ENCODE measurements at places on chromosomes 5 and 9.

DNA sequence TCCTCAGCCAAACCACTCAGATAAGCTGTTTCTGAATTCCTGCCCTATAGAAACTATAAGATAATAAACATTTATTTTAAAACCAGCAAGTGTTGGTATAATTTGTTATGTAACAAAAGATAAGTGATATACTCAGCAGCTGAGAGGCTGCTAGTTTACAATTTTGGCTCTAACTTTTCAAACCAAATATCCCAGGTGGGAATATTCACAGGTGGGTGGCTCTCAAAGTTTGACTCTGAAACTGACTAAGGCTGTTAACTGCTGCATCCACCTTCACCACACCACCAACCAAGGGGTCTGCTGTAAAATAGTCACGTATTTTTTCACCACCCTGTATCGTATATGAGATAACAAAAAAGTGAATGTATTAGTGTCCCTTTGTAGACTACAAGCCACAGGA, 9.7 kb upstream of the ZNF366 start:
- DNase-seq, result no peak

DNA sequence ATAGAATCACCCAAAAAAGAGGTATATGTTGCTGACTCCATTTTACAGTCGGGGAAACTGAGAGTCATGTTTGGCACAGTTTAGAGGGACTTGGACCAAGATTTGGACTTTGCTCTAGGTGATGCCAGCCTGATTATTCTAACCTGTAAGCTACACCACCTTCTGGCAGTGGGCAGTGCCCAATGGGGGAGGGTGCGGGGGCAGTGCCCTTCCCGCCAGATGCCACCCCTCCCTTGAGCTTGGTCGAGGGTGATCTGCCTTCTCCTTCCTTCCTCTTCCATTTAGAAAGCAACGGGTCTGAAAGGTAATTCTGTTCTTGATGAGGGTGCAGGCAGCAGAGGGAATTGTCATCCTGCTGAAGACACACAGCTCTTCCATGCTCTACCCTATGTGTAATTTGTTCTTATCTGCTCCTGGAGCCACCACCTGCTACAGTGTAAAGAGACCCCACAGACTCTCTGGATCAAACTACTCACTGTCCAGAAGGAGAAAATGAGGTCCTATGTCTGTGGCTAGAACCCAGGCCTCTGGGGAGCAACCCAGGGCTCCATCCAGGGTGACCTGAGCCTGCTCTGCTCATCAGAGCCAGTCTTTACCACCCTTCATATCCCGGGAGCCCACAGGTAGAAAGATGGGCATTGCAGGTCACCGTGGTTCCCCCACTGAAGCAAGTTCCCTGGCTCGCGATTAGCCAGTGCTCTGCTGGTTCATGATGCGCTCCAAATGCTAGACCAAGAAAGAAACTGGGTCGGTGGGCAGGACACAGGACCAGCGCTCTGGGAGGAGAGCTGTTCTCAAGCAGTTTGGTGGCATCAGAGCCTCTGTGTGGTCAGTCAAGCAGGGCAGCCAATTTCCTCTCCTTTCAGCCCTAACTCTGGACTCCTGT, 156.2 kb downstream of the RGS3 start:
- DNase-seq, result peak; percentile 38

DNA sequence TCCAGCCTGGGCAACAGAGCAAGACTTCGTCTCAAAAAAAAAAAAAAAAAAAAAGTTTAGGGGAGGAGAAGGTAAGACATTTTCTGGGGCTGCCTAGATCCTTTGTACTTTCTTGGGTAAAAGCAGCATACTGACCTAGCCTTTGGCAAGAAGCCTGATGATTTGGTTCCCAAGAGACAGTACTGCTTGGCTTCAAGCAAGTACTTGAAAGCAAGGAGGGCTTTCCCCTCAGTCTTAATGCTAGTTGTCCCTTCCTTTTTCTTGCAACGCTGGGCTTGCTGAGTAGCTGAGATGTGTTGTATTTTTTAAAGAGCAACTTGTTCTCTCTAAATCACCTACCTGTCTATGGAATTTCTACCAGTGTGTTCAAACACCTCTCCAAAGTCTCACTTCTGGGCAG, 76.2 kb downstream of the INSYN2B start:
- peak; percentile 54 for DNase-seq

DNA sequence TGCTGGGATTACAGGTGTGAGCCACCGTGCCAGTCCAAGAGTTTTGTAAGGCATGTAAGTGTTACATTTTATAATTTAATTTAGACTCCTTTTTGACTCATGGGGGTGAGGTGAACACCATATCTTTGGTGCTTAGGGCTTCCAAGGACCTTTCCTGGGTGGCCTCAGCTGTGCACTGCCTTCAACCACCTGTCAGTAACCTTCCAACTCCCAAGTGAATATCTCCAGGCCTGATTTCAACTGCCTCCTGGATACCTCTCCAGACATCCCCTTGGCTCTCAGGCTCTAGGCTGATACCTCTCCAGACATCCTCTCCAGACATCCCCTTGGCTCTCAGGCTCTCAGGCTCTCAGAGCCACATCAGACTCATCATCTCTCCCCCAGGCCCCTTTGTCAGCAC, 30.9 kb upstream of the TTLL11 start:
- DNase-seq, result no peak

- DNase-seq, result peak; percentile 38
Measured at GRCh38 chr9:99140685-99141314, 35.9 kb downstream of the TGFBR1 start.

- no peak for DNase-seq
Measured at GRCh38 chr5:30768056-30768690, 425.3 kb upstream of the CDH6 start.

DNA sequence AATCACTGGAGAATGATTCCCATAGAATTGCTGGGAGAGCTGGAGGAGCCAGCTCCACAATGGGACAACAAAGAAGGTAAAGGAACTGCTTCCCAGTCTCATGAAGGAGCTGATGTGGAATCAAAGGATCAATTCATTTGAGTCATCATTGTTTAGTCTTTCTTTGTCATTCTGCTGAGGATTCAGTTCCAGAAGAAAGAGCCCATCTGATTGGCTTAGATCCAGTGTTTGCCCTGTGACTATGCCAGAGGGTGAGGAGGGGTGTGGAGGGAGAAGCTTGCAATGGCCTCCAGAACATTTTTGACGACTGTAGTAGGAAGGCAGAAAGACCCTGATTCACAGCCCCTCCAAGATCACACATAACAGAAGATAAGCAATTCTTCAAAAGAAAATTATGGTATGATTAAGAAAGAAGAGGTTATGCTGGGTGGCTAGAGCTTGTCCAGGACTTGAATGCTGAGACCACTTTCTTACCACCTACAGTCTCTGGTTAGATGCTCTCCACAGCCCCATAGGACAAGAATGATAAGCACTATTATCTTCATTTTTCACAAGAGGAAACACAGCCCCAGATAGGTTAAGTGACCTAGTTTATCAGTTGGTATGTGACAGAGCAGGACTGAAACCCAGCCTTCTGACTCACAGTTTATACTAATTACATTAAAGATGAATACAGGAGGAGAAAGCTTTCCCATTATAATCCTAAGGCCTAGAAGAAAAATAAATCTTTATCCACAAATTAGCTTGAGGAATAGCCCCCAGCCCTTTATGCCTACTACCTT, 363.1 kb downstream of the PRELID2 start:
- no peak for DNase-seq

DNA sequence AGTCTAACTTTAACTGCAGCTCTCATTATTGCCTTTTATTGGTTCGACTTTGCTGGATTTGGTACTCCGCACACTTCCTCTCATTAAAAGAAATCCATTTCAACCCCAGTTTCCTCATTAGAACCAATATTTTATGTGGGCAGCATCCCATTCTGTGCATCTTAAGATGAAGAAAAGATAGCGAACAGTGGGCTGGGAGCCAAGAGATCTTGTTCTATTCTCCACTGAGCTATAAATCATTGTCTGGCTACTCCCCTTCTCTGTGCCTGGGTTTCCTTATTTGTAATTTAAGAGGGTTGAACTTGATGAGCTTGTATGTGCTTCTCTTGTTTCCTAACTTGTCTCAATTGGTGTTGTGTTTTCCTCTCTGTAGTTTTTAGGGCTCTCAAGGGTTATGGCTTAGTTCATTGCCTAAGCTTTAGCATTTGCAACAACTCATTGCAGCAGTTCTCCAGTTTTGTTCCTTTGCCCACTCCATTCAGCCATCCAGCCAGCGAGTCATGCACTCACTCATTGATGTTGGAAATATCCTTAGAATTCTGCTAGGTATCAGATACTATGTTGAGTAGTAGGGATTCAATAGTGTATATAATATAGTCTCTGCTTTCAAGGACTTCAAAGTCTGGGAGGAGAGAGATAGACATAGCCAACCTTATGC, 273.3 kb upstream of the TNC start:
- DNase-seq, result no peak

DNA sequence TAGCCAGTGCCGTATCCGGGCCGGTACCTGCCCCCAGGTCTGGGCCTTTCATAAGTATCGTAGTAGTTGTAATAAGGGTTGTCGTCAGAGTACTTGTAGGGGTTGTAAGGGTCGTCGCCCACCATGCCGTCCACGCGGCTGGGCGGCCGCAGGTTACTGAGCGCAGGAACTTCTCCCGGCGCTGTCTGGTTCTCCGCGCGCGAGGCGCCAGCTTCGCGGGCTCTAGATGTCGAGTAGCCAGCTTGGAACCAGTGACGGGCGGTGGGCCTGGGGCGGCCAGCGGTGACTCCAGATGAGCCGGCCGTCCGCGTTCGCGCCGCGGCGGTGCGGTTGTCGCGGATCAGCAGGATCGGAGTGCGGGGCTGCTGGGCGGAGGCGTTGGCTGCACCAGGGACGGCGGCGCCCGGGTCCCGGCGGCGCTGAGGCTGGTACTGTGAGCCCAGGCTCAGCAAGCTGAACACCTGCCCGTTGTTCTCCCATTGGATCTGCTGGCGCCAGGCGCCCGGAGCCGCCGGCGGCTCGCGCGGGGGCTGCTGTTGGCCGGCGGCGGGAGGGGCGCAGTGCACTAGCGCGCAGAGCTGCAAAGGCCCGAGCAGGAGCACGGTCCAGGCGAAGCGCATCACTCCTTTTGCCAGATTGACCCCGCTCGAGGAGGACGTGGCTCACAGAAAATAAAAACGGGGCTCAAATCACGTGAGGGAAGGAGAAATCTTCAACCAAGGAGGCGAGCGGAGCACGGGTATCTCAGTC, 518 bp downstream of the LOX start:
- peak; percentile 35 for DNase-seq

DNA sequence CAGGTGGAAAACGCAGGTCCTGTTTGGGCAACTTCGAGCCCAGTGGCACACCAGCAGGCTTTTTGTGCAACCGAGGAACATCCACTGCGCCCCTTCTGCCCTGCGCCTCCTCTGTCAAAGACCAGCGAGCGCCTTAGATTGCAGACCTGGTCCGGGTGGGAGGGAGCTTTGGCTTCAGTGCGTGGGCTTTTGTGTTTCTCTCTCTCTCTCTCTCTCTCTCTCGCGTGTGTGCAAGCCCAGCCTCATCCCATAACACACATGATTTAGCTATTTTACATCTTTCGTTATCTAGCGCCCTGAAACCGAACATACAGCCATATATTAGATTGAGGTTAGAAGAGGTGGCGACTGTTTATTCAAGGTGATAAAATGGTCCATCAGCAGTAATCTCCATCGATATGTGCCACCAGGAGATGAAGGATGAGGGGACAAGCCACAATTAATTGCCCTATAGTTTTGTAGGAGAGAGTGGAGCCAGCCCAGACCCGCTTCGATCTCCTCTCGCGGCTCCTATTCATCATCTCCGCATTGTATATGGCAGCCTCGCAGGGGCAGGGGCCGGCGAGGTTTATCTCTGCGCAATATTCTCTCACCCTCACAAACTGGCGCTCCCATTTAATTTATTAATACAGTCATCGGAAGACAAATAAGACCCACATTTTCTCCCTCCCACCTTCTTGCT, 5.3 kb downstream of the PRDM6 start:
- no peak for DNase-seq

DNA sequence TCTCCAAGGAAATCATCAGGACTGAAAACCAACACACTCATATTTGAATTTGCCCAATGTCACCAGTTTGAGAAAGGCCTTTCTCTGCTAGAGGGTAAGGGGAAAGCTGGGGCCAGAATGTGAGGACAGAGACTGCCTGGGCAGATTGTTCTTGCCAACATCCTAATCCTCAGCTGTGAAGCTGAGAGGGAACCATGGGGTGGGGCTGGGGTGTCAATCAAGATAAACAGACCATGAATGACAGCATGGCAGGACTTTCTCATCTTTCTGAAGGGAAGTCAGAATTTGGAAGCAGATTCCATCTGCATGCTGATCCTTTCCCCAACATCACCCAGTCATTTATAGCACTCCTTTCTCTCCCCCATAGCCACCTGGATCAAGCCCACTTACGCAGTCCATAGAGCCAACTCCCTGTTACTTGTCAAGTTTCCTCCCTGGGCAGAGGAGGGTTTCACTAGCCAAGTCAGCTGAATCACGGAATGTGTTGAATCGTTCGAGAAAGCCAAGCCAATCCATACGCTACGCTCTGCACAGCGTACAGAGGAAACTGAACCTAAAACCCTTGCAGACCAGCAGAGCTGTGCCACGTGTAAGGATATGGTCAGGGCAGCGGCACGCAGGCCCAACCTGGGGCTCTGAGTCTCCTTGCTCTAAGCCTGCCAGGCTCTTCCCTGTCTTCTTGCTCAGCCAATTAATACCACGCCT, 14.9 kb downstream of the GLDC start:
- no peak for DNase-seq

DNA sequence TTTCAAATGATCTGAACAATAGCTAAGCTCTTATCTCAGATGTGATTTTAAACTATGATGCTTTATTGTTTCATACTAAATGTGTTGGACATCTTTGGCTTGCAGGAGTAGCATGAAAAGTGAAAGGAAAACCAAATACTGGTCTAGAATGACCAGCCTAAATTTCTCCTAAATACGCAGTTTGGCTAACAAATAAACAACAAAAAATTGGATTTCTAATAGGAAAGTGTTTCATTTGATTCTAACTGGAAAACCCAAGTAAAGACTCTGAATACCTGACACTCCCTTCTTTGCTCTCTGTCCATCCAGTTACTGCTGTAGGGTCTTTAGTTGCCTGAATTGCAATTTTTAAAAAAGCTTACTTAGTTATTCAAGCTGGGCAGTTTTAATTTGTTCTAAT, 111.7 kb upstream of the ACOT12 start:
- DNase-seq, result no peak

GRCh38 chr5:88544671-88545070, 276.0 kb upstream of the TMEM161B start:
- DNase-seq, result no peak

GRCh38 chr5:135511761-135512575, 23.8 kb downstream of the NEUROG1 start:
- DNase-seq, result no peak

DNA sequence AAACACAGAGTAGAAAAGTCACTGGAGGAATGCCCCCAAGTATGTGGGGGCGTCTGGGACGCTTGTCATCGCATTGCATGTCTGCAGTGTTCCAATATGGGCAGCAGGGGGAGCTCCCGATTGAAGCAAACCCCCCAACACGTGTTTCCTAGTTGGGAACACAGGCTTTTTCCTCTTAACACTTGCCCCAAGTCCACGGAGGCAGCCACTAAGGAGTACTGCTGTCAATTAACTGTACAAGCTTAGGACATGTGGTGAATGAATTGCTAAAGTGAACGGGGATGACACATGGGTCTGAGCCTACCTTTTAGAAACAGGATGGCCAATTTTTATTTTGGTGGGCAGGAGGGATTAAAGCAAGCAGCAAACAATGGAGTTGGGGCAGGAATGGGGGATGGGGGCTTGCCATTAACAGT, 2.2 kb downstream of the GABRB2 start:
- peak; percentile 36 for DNase-seq

Measured in thyroid gland (tissue), 4 donors.